ENCODE measurements at places on chromosomes 7 and 10.

- DNase-seq = no peak
These were observed 639.8 kb upstream of the FZD8 start for GRCh38 chr10:36281831-36282331.

GRCh38 chr10:59970396-59971368 is 64.3 kb upstream of the CCDC6 start:
- no peak for DNase-seq

- no peak for DNase-seq
These were observed 187.4 kb upstream of the TMEM72 start for GRCh38 chr10:44723619-44724325.

DNA sequence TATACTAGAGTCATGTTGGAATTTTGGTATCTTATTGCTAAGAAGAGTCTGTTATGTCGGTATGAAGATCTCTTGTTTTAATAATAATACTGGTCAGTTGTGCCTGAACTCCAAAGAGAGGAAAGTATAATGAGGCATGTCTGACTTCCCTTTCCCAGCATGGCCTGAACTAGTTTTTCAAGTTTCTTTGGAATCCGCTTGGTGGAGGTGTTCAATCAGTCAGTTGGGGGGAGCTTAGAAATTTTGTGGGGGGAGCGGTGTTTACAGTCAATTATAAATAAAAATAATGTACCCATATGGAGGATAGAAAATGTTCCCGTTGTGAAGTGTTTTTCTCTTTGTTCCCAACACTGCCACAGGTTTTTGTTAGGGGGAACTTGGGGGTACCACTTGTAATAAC is 1.5 kb upstream of the TRDMT1 start:
- DNase-seq = no peak

DNA sequence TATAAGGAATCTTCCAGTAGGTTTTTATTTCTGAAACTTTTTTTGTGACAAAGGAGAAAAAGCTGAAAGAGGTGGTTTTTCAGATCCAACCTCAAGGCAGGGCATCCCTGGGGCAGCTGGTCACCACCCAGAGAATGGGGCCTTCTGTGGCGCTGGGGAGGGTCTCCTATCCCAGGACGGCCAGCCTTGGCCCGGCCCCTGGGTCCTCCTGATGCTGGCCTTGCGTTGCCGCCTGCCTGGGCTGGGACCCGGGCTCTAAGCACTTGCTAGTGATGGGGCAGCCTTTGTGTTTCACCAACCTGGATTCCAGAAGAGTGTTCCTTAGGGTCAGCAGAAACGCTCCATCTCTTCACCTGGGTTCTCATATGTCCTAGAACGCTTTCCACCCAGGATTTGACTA is 16.3 kb downstream of the SHH start:
- no peak for DNase-seq

DNA sequence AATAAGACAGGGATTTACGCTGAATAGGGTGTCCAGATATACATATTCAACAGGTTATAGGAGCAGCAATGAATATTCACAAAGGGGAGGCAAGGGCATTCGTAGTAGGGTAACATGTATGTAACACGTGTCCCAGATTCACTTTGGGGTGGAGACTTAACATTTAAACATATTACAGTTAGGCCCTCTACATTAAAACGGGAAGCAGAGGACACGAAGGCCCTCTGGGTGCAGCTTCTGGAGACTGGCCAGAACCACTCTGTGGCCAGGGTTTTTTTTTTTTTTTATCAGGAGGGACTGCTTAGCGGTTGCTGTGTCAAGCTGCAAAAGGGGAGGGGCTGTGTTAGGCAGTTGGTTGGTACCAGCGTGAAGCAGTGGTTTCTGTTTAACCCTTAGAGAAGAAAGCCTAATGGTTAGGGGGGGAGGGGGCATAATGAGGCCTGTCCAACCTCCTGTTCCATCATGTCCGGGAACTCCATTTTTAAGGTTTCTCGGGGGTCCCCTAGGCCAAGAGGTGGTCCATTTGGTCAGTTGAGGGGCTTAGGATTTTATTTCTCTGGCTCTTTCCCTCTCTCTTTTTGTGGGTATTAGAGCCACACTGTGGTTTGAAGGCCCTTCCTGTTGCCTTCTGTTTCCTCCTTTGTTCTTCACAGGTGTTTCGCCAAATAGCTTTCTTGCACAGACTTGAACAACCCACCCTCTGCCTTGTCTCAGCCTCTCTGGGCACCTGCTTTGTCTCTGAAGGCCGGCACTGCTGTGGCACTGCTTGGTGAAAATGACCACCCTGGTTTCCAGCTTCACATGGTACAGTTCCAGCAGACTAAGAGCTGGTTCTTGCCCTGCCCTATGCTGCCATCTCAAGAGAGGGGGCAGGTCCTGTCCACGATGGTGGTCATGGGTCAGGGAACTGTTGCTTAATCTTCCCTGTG is 26.4 kb downstream of the PRF1 start:
- DNase-seq = no peak

DNA sequence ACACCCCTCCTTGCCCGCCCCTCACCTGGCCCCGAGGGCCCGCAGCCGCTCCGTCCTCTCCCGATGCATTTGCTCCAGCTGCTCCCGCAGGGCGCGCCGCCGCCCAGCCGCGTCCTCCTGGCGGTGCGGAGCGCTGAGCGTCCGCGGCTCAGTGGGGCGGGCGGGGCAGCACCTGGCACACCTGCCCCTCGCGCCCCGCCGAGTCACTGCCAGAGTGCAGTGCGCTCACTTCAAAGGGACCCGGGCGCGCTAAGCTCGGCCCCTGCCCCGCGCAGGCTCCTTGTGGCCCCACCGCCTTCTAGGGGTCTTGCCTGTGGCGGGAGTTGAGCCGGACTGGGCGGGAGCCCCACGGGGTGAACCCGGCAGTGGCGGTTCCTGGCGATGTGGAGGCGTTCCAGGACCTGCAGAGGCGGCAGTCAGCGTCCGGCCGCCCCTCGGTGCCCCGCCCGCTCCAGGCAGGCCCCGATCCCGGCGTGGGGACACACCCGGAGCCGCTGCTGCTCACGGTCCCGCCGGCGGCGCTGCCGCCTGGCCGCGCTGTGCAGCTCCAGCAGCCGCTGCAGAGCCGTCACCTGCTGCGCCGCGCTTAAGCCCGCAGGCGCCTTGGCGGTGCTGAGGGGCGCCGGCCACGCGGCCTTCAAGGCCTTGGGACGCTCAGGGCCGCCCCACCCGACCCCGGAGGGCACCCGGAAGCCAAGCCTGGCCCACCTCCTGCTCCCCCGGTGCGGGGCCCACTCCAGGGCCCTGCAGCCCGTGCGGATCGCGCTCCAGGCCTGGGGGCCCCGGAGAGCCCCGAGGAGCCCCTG is 6.7 kb downstream of the ATP6V1F start:
- DNase-seq = no peak

DNA sequence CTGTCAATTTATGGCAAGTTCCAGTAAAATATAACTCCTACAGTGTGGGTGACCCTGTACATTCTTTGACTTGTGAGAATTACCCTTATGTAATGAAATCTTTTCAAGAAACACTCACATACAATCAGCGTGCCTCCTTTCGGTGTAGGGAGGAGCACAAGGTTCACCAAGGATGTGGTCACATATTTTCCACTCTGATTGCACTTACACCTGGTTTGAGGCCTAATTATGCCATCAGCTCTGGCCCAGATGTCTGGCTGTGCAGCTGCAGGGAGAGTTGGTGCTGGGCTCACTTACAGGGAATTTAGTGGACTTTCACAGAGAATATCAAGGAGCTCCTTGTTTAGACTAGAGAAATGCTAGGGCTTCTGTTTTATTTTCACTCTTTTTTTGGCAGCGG is 146.0 kb upstream of the STEAP4 start:
- no peak for DNase-seq

DNA sequence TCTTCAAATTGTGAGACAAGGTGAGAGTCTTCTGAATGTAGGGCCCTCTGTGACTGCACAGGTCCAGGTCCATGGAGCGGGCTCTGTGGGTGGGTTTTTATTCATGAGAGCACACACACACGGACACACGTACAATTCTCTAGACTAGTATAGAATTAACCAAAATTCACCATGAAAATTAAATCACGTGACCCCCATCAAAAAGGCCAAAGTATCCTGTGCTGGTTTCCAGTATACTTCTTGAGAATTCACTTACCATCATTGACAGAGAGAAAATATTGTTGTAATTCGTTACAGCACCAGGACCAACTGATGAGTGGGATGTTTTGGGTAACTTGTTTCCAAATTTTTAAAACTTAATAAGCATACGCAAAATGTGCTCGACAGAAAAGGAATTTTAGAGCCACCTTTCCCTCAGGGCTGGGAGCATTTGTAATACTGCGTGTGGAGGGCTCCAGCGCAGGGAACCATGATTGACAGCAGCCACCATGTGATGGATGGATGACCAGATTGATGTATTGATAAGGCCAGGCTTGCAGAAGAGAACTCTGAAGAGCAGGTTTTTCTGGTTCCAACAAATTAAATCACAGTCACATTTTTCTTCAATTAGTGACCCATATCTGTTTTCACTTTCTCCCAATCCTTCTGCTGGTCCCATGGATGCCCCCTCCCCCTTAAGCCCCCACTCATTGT is 14.9 kb upstream of the DNTT start:
- no peak for DNase-seq

DNA sequence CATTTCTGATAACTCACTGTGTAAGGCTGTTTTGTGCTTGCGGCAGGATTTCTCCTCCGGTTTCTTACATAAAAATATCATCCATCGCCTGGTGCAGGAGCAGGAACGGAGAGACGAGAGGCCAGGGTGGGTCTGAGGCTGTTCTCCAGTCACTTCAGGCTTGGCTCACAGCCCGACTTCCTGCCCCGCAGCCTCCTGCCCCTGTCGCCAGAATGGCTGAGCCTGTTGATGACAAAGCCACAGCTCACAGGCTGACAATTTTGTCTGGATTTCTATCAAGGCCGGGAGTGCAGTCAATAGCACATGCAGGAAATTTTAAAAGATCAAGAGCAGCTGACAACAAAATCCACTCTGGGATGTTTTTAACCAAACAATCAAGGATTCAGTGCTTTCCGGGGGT is 229.7 kb upstream of the ZNF32 start:
- no peak for DNase-seq

GRCh38 chr10:108049668-108050067 is 885.2 kb upstream of the SORCS1 start:
- DNase-seq = no peak

GRCh38 chr7:101924171-101924570 is 106.7 kb downstream of the CUX1 start:
- no peak for DNase-seq

DNA sequence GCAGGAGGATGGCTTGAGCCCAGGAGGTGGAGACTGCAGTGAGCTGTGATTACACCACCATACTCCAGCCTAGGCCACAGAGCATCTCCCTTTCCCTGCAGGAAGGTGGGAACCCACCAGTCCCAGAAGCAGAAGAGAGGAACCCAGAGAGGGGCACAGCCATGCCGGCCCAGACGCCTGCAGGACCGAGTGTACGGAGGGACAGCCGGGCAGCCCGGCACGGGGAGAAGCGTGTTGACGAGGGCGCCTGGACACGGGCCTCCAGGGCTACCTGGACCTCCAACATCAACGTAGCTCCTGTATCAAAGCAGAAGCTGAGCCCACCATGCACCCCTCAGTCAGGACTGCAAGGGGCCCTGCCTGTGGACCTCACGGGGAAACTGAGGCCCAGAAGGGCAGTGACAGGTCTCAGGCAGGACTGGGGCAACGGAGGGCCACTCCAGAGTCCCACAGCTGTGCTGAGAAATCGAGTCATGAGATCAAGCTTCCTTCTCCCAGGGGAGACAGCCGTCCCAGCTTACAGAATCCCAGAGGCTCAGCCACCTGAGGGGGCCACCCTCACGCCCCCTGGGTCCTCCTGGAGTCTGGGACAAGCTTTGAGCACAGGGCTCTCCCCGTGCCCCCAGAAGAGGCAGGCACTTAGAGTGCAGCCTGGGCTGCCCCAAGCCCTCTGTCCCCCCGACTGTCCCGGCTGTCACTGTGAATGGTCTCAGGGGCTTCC is 43.1 kb downstream of the TNRC18 start:
- no peak for DNase-seq

- no peak for DNase-seq
These were observed 2.1 kb upstream of the NDUFB8 start for GRCh38 chr10:100531761-100532160.

GRCh38 chr7:44272456-44272855 is 52.9 kb downstream of the CAMK2B start:
- DNase-seq = no peak

DNA sequence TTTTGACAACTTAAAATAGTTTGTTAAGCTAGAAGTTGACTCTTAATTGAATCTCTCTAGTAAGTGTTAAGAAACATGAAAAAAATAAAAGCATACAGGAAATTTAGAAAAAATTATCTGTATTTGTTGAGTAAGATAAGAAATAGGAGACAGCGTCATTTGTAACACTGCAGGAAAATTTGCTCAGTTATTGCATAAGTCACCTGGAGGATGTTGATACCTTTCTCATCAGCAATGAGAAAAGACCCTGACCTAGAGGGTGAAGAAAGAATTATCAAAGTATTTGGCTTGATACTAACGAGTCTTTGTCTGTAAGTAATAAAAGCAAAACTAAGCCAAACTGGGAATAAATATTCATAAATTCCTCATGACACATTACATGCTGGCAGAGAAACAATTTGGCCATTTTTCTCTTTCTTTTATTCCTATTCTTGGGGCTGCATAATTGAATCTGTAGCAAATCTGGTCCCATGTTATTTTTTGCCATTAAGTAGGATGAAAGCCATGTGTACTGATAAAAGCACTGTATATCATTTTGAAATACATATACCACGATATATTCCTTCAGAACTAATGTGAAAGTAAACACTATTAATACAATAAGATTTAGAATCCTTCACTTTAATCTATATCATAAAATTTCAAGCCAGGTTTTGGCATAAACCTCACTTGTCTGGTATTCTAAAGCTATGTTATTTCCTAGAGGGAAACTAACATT is 362.8 kb downstream of the THSD7A start:
- no peak for DNase-seq

DNA sequence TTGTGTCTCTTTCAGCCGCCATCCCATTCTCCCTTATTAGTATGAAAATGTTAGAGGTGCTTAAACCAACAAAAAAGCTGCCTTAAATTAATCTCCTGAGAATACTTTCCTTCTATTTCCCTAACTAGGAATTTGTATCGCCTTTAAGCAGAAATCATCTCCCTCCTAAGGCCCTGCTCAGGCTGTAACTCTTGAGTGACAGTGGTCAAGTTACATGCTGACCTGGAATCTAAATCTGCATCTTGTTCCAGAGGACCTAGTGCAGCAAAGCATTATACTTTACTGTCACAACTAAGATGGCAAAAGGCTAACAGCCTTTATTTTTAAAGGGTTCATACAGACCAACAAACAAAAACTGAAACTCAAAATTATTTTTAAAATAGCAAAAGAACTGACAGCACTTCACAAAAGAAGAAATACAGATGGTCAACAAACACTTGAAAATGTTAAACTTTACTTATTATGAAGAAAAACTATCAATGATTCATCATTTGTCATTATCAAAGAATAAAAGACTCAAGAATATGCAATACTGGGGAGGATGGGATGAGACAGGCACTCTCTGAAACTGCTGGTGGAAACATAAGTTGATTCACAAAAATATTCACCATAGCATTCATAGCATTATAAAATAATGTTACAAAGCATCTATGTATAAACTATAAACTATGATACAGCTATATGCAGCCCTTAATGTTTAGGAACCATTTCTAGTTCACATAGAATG is 11.0 kb downstream of the CYREN start:
- no peak for DNase-seq

- DNase-seq = no peak
These were observed 197.1 kb upstream of the STK17A start for GRCh38 chr7:43385856-43386255.

Measured in HS-27A (cell line).